ENCODE measurements at places on chromosomes 1 and 21. TPM values are rescaled to one million over a fixed set of nuclear protein-coding genes. Genes with fewer than 3 reads are reported as not detected.

Gene OR10Z1
- total RNA-seq: not detected

Gene DAB1
- total RNA-seq: 1.9 TPM

Gene ASCL5
- not detected for total RNA-seq

Gene MANEAL
- 1.5 TPM for total RNA-seq

All from mesenteric fat pad (tissue), 1 donor.